ENCODE measurements at places on chromosomes 7 and 10.

GRCh38 chr10:66980246-66980815 lies 54.5 kb downstream of the LRRTM3 start:
- no peak for DNase-seq

- no peak for DNase-seq
Observed at GRCh38 chr7:77504951-77505350, 32.1 kb upstream of the PTPN12 start.

GRCh38 chr7:113374955-113375354 lies 256.6 kb upstream of the SMIM30 start:
- DNase-seq, result no peak

- DNase-seq, result no peak
Observed at GRCh38 chr7:15916681-15917380, 230.3 kb upstream of the MEOX2 start.

DNA sequence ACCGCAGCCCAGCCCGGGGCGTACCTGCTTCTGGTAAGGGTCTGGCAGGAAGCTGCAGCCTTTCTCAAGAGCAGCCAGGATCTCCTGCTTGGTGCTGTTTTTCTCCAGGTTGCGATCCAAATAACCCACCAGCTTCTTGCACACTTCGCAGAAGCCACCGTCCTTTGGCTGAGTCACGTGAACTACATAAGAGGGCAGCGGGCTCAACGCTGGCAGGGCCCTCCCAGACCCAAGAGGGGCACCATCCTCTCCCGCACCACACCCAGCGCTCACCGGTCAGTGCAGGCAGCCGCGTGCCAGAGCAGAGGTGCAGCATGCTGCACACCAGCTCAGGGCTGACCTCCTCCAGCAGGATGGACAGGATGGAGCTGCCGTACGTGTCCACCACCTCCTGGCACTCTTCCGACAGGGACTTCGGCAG lies 31.6 kb downstream of the PSAP start:
- no peak for DNase-seq

GRCh38 chr10:71963351-71964097 lies 671 bp upstream of the CHST3 start:
- DNase-seq, result no peak

GRCh38 chr7:116214921-116215320 lies 4.6 kb downstream of the TES start:
- no peak for DNase-seq

- no peak for DNase-seq
Observed at GRCh38 chr10:7787150-7787856, 490 bp downstream of the KIN start.

GRCh38 chr10:102617816-102618215 lies 26.5 kb upstream of the TRIM8 start:
- DNase-seq, result no peak

GRCh38 chr7:67423065-67423464 lies 426.4 kb downstream of the TYW1 start:
- DNase-seq, result no peak

DNA sequence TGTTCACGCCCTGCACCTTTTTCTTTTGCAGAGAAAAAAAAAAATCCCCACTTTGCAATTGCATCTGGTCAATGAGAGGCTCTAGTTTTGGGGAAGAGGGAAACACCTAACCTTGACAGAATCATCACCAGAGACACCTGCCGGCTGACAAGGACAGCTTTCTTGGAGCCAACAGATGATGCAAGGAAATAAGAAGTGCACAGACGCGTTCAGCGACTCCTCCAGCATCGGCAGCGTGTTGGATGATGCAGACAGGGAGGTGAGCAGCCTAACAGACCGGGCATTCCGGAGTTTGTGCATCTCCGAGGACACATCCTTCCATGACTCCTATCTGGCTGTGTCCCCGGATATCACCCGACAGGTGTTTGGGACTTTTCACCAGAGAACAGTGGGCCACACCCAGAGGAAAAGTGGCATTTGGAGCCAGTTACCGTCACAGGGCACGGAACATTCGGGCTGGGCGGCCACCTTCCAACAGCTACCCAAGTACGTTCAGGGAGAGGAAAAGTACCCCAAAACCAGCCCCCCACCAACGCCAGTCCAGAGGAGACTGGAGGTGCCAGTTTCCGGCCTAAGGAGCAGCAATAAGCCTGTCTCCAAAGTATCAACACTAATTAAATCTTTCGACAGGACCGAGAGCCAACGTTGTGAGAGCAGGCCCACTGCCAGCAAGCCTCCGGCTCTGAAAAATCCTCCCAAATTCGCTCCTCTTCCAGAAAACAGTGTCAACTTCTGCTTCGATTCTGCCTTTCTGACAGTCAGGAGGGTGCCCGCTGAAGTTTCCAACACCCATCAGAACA lies 23.6 kb downstream of the C10orf71 start:
- DNase-seq, result no peak

DNA sequence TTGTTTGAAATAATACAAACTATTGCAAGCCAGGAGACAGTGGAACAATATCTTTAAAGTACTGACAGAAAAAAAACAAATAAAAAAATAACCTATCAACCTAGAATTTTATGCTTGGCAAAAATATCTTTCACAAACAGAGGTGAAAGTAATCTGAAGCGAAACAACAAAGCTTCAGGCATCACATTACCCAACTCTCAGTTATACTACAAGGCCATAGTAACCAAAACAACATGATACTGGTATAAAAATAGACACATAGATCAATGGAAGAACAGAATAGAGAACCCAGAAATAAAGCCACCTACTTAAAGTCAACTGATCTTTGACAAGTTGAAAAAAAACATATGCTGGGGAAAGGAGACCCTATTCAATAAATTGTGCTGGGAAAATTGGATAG lies 26.5 kb upstream of the HECW1 start:
- no peak for DNase-seq

DNA sequence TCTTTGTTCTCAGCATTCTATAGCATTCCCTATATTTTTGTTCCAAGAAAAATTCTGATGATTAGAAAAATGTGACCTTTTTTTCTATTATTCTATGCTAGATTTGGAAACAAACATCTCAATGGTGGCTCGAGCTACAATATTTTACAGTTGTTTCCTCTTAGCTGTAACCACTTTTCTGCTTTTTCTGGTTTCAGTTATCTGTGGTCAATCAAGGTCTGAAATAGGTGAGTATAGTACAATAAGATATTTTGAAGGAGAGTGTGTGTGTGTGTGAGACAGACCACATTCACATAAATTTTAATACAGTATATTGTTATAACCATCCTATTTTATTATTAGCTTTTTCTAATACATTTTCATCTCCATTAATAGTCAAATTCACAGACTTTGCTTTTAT lies 564.5 kb upstream of the GHITM start:
- DNase-seq, result no peak

GRCh38 chr7:19991936-19992335 lies 218.5 kb upstream of the TMEM196 start:
- no peak for DNase-seq

DNA sequence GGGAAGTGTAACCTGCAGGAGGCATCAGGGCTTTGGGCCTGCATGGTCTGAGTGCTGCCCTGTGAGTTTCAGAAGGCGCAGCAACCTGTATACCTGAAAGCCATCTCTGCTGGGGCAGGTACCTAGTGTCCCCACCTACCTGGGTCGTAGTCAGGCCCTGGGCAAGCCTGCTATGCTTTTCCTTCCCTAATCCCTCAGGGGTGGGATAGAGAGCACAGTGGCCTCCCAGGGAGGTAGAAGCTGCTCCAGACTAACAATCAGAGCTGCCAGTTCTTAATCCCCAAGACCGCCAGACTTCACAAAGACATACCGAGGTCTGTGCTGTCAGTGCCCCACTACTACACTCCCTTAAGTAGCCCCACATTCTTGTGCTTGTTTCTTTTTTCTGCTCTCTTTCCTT lies 52.0 kb downstream of the PTEN start:
- DNase-seq, result no peak

DNA sequence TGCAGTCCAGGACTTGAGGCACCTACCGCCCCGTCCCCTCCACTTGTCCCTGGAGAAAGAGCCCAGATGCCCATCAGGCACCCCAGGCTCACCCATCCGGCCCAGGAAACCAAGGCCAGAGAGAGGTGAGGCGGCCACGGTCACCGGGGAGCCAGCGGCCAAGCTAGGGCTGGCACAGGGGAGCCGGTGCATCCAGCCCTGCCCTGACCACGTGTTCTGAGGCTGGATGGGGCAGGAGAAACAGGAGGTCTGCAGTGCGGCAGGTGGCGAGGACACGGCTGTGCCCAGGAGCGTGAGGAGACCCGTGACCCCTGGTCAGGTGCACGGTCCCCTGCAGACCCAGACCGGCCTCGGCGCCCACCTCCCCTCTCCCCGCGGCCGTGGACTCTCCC lies 27.6 kb downstream of the UNCX start:
- no peak for DNase-seq

GRCh38 chr10:29642990-29643389 lies 8.2 kb upstream of the SVIL start:
- DNase-seq, result no peak

DNA sequence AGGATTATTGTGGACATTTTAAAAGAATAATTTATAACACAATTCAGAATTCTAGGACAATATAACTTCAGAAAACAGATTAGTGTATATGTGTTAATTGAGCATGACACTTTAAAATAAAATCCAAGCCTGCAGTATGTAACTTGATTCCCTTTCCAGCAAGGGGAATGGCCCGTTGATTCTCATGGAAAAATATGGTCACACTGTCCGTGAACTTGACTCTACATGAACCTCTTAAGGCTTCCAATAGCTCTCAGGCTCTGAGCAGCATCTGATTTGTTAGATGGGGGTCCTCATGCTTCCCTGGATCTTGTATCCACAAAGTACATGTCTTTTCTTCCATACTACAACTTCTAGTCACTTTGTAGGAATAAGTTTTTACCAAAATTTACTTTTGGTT lies 85.5 kb upstream of the AKR1E2 start:
- DNase-seq, result no peak

DNA sequence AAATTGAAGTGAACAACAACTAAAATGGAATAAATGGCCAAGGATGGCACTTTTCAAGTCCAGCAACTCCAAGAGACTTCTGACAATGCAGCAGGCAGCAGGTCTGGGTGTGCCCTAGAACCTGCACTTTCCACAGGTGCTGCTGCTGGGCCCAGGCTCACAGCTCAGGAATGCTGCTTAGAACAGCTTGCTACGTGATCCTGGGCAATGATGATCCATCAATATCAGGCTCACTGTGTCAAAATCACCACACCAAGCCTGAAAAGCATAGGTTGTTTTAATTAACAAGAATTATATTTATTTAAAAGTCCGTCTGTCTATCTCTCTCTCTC lies 148.4 kb downstream of the TNS3 start:
- DNase-seq, result no peak

- DNase-seq, result no peak
Observed at GRCh38 chr7:116329686-116330503, 119.6 kb downstream of the TES start.

- peak; percentile 25 for DNase-seq
Observed at GRCh38 chr7:129514683-129515082, 12.4 kb downstream of the SMKR1 start.

- DNase-seq, result no peak
Observed at GRCh38 chr7:101984133-101984879, 166.9 kb downstream of the CUX1 start.

- no peak for DNase-seq
Observed at GRCh38 chr10:48531486-48531885, 73.4 kb downstream of the ARHGAP22 start.

DNA sequence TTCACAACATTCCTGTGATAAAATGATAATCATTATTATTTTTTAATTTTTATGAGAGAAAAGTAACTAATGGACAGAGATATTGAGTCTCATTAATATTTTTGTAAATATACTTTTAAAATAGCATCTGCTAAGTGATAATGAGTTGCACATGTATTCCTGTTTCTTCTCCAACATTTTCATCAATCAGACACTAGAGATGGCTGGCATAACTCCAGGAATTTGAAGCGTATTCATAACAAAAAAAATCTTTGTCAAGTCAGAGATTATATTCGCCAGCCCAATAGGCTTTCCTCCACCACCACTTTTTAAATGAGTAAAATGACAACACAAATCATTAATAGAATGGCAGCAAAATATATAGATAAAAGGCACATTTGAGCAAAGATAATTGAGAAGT lies 524.0 kb upstream of the KCND2 start:
- DNase-seq, result no peak

Data from A172 (cell line).